ENCODE measurements at places on chromosomes 2 and 18. TPM values are rescaled to one million over a fixed set of nuclear protein-coding genes. Genes with fewer than 3 reads are reported as not detected.

DNA sequence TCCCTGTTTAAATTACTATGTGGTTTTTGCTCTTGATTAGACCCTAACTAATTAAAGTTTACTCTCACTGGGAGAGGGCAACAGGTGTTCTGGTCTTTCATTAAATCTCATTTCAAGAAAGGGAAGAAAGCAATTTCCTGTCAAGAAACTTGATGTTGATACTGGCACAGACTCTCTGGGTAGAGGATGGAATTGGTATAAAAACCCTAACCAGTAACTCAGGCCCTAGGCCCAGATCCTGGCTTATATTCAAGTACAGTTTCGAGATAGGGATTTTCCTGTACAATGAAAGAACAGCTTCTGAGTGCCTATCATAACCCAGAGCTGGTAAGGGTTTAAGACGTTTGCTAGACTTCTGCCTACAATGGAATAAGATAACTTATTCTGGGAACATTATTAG is 61.6 kb upstream of the ACYP2 start:
- DNase-seq, result no peak

GRCh38 chr2:86068136-86068588 is 37.5 kb downstream of the POLR1A start:
- no peak for DNase-seq

GRCh38 chr2:145623136-145623535 is 1103.2 kb upstream of the ZEB2 start:
- peak; percentile 2 for DNase-seq

- DNase-seq, result no peak
Observed at GRCh38 chr2:100106460-100106859, 35.9 kb downstream of the AFF3 start.

GRCh38 chr2:169173876-169174275 is 104.5 kb downstream of the DHRS9 start:
- no peak for DNase-seq

Gene SLC9A2
- total RNA-seq, result not detected

DNA sequence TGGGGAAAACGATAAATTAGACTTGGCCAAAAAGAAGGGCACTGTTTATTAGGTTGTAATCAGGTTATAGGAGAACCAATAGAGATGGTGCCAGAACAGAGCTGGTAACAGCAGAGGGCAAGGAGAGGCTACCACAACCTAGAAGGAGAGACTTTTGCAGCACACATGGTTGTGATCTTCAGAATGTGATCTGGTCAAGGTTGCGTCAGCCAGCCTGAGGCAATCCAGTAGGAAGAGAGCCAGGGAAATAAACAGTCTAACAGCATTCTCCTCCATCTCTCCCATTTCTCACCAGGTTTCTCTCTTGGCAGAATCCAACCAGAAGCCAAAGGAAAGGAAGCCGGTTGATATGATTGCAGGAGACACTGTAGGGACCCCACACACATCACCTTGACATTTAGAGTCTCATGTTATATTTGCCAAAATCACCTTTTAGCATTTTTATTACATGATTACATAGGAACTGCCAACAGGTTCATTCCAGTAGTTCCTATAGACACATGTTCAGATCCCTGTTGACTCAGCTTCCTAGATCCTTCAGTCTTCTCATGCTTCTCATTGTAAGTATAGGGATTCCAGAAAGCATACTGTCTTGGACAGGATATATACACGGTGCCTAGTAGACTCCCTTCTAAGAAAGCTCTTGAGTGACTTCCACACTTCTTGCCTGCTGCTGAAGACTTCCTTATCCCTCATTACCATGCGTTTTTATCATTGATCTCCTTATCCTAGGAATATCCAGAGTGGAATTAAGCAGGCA is 17.6 kb upstream of the SPATS2L start:
- peak; percentile 39 for DNase-seq

Gene MBD2
- total RNA-seq, result 31.2 TPM

- DNase-seq, result no peak
Observed at GRCh38 chr18:59695551-59695950, 1.7 kb downstream of the CCBE1 start.

Gene ADAM17
- total RNA-seq, result 9.9 TPM

- DNase-seq, result no peak
Observed at GRCh38 chr2:232097758-232098157, 136.2 kb downstream of the DIS3L2 start.

Gene MC2R
- total RNA-seq, result not detected

DNA sequence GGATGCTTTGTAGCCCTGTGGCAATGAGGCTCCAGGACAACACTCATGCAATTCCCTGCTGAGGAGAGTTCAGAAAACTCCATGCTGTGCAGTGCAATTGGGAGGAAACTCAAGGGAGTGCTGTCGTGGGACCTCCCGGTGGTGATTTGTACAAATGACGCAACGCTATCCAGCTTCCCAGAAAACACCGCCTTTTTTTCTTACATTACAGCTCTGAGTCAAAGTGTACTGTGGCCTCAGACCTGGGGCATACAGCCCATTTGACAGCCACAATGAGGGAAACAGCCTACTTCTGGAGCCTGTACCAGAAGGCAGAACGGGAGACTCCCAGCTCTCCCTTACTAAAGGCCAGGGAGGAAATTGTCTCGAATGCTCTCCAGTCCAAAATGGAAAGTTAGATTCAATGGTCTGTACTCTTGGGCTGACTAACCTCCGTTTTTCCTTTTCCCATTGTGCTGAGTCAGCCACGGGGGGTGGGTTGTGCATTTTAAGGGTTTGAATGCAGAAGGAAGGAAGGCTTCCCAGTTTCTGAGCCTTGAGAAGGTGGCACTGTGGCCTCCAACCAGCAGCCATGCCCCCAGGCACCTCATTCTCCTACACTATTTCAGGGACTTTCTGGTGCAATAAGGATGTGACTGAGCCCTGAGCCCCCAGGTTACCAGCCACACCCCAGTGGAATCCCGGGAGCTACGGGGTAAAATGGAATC is 16.4 kb upstream of the CYP1B1 start:
- peak; percentile 84 for DNase-seq

Gene PIEZO2
- 42.7 TPM for total RNA-seq

- DNase-seq, result no peak
Observed at GRCh38 chr2:67210430-67210829, 186.7 kb upstream of the ETAA1 start.

DNA sequence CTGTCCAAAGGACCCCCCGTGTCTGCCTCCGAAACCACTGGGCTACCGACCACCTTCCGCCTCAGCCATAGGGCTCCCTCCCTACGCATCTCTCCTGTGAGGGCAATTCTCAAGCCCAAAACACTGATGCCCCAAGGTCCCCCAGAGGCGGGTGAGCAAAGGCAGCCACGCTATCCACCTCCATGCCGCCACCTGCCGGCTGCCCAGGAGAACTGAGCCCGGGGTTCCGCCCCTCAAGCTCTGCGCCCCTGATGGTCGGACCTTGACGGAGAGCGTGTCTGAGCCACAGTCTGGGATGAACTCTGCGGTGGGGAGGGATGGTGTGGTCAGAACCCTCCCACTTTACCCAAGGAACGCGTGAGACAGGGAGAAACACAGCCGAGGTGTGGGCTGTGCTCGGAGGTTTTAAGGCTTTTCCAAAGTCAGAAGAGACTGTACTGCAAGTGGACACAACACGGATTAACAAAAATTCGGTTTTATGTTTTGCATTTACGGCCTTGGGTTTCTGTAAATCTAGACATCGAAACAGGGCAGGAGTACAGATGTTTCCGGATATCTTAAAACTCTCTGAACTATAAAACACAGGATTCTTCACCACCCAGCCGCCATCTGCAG is 114.1 kb downstream of the ZNF516 start:
- no peak for DNase-seq

- no peak for DNase-seq
Observed at GRCh38 chr2:146540271-146540932, 1304.4 kb upstream of the ACVR2A start.

Gene SCYGR4
- total RNA-seq, result not detected

Gene SERPINB11
- total RNA-seq, result not detected

Gene ALLC
- not detected for total RNA-seq

Gene QPCT
- total RNA-seq, result 3.4 TPM

DNA sequence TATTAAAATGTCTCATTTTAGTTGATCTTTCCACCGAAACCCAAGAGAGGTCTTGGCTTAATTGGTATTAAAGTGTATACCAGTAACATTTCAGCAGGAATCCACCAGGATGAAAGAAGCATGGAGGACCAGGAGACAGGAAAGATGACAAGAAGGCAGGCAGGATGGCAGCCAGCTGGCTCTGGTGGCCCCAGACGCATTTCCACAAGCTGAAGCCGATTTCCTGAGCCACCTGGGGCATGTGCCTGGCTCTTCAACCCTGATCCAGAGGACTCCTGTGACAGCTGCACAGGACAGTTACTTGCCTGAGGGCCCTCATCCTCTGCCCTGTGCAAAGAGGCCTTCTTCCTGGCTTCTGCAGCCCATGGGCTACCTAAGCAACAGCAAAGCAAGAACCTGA is 56.9 kb upstream of the NFU1 start:
- DNase-seq, result no peak

GRCh38 chr2:69509011-69509749 is 71.9 kb upstream of the NFU1 start:
- no peak for DNase-seq

DNA sequence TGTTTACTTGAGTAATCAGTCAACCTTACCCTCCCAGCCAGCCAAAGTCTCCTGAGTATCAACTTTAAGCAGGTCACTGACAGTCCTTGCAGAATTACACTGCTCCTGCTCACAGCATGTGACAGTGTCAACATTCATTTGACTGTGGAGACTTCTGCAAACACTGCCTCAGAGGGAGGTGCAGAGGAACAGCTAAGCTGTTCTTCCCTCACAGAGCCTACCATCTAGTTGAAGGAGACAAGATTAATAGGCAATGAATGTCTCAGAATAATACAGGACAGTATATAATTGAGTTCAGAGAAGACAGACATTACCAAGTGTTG is 11.9 kb downstream of the SLC14A2 start:
- DNase-seq, result no peak

GRCh38 chr2:170152421-170152820 is 25.5 kb upstream of the MYO3B start:
- no peak for DNase-seq

DNA sequence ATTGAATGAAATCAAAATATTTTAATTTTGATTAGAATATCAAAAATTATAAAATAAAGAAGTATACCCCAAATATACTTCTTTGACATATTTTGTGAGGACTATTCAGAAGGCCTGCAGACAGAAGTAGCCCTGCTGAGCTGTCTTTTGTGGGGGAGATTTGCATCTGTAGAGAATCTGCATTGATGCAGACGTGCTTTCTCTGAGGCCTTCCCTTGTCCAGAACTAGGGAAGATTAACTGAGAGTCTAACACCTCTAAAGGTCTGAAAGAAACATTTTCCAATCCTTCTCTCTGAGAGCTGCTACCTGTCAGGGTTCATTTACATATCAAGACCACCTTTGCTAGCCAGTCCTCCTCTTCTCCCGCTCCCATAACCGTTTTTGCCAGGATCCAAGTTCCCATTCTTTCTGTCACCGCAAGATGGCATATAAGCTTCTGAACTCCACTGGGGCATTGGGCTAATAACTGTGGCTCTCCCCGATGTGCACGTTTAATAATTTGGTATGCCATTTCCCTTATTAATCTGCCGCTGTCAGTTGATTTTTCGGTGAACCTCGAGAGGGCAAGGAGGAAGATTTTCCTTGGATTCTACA is 510.4 kb upstream of the CNTNAP5 start:
- no peak for DNase-seq

Gene PCARE
- total RNA-seq, result not detected

DNA sequence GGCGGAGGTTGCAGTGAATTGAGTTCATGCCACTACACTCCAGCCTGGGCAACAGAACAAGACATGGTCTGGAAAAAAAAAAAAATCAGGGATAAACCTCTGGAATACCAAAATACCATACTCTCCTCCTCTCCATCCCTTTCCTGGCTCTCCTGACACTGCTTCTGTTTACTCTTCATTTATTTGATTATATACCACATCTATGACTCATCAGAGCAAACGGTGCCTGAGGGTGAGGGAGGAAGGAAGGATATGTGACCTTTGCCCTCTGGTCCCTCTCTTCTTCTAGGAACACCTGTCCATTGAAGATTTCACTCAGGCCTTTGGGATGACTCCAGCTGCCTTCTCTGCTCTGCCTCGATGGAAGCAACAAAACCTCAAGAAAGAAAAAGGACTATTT is 30.0 kb downstream of the VIL1 start:
- no peak for DNase-seq

GRCh38 chr2:62197925-62198633 is 2.2 kb downstream of the B3GNT2 start:
- no peak for DNase-seq

DNA sequence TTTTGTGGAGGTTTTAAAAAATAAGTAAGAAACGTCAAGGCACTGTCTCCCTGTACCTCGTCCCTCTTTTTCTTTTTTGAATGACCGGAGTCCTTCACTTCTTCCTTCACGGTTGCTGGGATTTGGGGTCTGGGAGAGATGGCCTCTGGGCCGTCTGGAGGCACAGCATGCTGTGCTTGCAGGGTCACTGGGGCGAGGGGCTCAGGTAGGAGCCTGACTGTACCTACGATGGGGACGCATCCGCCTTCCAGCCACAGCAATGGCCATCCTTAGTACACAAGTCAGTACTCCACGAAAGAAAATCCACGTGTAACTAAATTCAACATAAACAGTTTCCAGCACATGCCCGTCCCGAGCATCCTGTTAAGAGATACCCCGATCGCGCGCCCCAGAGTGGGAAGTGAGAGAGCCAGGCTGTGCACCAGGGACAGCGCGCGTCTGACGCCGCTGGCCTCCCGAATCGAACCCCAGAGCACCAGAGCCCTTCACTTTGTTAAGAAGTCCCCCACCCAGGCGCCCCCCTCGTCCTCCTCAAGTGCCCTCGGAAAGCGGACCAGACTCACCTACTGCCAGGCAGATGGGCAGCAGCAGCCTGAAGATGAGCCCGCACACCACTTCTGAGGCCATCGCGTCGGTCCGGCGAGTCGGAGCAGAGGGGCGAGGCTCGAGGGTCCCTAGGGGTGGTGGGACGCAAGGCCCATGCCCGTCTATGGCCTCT is 1.2 kb downstream of the PIEZO2 start:
- DNase-seq, result no peak

- no peak for DNase-seq
Observed at GRCh38 chr2:7899923-7900322, 781.9 kb upstream of the ID2 start.

DNA sequence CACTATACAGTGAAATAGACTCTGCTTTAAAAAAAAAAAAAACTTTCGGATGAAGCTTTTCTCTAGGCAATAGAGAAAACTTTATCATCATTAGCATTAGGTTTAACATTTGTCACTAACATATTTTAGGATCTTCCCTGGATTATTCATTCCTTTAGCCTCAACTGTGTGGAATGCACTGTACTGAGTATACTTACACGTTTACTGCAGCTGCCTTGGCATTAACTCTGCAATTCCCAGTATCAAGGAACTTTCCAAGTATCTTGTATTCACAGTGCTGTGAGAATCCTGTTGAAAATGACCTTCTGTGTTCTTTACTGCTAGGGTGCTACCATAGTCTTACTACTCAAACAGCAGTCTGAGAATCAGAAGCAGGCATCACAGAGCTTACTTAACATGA is 328.2 kb upstream of the COL3A1 start:
- DNase-seq, result no peak

Gene RAB3GAP1
- total RNA-seq, result 57.3 TPM

GRCh38 chr2:227057060-227057459 is 106.9 kb downstream of the COL4A4 start:
- DNase-seq, result no peak
